ENCODE measurements at places on chromosomes 7 and 10.

- no peak for DNase-seq
These were observed 64.4 kb downstream of the TBXAS1 start for GRCh38 chr7:139893461-139893860.

GRCh38 chr10:30873411-30873810 is 158.3 kb downstream of the ZNF438 start:
- DNase-seq: no peak

GRCh38 chr10:76195654-76196390 is 764.4 kb downstream of the LRMDA start:
- no peak for DNase-seq

- no peak for DNase-seq
These were observed 2.0 kb upstream of the PANK1 start for GRCh38 chr10:89646889-89647657.

GRCh38 chr7:102075553-102076135 is 211.0 kb upstream of the SH2B2 start:
- no peak for DNase-seq

Measured in AG08395 (cell line).